NCI-H1417 (cell line): ENCODE measurements at places on chromosomes 5 and 9.

GRCh38 chr5:15344954-15345353 is 155.0 kb upstream of the FBXL7 start:
- DNase-seq, result no peak

DNA sequence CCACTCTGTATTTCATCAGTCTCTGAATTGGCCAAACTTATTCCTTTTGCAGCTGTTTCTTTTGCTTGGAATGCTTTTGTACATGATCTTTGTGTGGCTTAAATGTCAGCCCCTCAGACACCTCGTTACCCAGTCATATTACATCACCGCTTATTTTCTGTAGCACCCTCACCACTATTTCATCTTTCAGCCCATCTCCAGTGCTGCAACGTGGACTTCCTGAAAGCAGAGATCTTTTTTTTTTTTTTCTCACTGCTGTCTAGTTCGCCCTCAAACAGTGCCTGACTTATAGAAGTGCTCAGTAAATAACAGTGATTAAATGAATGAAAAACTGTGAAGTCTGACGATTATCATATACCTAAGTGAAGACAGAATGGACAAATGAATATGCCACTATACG is 835 bp downstream of the SRA1 start:
- DNase-seq, result peak; percentile 38

DNA sequence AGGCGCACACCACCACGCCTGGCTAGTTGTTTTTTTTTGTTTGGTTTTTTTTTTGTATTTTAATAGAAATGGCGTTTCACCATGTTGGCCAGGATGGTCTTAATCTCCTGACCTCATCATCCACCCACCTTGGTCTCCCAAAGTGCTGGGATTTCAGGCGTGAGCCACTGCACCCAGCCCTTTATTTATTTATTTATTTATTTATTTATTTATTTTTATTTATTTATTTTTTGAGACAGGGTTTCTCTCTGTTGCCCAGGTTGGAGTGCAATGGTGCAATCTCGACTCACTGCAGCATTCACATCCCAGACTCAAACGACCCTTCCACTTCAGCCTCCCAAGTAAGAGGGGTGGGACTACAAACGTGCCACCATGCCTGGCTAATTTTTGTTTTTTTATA is 63.0 kb upstream of the ADAMTSL1 start:
- no peak for DNase-seq

- DNase-seq, result no peak
Observed at GRCh38 chr5:32387211-32387610, 57.3 kb downstream of the ZFR start.
